Fibroblast of the aortic adventitia (primary cell): ENCODE measurements at places on chromosomes 3 and 15. TPM values are rescaled to one million over a fixed set of nuclear protein-coding genes. Genes with fewer than 3 reads are reported as not detected.

DNA sequence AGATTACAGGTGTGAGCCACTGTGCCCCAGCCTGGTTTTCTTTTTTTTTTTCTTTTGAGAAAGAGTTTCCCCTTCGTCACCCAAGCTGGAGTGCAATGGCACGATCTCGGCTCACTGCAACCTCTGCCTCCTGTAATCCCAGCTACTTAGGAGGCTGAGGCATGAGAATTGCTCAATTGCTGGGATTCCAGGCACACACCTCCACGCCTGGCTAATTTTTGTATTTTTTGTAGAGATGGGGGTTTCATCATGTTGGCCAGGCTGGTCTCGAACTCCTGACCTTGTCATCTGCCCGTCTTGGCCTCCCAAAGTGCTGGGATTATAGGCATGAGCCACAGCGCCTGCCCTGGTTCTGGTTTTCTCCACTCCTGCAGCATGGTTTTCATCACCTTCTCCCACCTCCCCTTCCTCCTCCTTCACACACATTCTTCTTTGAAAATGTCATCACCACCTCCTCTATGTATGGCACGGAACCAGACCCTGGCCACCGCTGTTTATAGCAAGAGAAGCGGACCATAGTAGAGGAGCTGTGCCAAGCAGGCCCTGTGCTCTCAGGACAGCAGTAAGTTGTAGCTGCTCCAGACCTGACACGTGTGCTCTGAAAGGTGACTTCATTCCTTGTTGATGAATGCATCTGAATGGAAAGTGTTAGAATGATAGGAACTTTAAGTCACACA, 14.6 kb upstream of the AHSG start:
- DNase-seq = peak; percentile 65

GRCh38 chr3:170989100-170989648, 37.3 kb downstream of the SLC2A2 start:
- DNase-seq = no peak

GRCh38 chr3:185887066-185887465, 50.7 kb downstream of the TRA2B start:
- DNase-seq = no peak

DNA sequence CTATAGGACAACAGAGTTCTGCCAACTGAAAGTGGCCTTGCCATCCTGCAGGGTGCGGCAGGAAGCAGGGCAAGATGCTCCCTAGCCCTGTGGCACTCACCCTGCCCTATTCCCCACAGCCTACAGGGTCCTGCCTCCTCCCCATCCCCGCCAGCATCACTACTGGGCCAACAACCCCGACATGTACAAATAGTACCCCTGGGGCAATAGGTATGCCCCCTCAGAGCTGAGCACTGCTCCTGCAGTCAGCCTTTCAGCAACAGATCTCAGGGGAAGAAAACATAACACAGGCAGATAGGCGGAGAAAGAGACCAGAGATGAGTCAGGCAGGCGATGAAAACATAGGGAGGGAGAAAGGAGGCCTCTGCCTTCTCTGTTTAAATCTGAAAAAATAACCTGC, 74.7 kb downstream of the XXYLT1 start:
- peak; percentile 66 for DNase-seq

The REC114 gene
- total RNA-seq = not detected in 2 replicates

DNA sequence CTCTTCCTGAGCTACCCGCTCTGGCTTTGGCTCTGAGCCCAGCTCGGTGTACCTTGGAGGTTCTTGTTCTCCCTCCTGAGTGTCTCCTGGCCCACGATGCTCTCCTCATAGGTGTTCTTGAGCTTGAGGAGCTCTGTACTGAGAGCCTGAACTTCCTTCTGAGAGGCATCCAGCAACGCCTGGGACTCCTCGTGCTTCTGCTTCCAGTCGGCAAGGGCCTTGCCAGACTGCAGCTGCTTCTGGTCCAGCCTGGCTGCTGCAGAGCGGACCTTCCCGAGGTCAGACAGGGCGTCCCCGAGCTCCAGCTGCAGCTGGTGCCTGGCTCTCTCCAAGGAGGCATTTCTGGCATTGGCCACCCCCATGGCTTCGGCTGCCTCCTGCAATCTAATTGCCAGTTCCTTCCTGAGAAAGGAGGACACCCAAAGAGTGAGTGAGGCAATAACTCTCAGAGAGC, 99.8 kb downstream of the MYH15 start:
- no peak for DNase-seq

DNA sequence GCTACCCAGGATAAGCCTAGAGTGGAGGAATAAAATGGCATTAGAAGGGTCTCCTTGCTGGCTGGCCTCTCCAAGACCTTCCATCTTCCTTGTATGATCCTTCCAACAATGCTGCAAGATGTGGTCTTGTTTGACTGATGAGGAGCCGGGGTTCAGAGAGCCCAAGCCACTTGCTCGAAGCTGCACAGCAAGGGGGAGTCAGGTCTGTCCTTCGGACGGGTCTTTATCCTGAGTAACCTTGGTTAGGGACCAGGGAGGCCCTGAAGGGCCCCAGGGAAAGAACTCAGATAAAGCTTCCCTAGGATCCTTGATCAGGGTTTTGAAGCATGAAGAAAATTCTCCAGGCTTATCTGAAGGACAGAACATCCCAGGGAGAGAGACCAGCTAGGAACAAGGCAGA, 7.0 kb upstream of the DNAJB8 start:
- no peak for DNase-seq

DNA sequence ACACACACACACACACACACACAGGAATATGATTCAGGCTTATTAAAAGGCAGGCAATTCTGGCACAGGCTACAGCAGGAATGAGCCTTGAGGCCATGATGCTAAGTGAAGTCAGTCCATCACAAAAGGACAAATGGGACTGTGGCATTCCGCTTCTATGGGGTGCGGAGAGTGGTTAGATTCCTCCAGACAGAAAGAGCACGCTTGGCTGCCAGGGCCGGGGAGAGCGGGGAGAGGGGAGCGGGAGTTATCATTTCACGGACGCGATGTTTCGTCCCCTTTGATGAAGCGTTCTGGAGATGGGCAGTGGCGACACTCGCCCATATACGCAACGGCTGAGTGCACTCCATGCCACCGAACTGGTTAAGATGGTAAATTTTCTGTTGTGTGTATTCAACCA, 58.5 kb upstream of the FAM174B start:
- DNase-seq = peak; percentile 27

DNA sequence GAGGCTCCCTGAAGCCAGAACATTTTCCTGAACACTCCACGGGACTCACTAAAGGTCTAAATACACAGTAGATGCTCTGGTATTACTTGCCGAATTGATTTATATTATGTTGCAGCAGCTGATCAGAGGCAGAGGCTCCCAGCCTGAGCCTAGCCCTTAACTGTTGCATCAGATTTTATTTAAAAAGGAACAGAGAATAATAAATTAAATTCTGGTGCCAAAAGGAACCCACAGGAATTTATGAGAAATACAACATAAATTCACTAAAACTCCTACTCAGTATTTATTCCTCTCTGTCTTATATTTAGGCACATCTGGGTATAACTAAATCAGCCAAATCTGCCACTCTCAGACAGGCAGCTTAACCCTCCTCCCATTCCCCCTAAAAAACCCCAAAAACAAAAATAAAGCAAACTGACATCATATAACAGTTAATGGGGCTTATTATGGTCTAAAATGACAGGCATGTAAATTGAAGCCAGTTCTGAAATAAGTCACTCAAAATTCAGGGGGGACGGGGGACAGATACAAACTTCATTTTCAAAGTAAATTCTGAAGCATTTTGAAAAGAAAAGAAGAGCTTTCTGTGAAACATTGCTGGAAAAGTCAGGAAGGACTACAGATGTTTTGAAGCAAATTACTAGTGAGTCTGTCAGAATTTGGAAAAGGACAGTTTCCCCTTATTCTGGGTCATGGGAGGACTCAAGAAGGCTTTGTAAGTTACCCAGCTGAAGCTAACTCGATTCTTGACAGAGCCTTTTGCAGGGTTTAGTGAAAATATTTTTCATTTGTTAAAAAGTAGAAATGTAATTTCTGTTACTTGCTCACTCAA, 53.8 kb upstream of the CORO2B start:
- peak; percentile 96 for DNase-seq

The CHRM5 gene
- total RNA-seq = not detected in 2 replicates

- no peak for DNase-seq
Observed at GRCh38 chr3:4503050-4503449, 9.9 kb downstream of the ITPR1 start.

- no peak for DNase-seq
Observed at GRCh38 chr3:155778462-155778861, 27.6 kb downstream of the C3orf33 start.

- DNase-seq = no peak
Observed at GRCh38 chr15:39172380-39173281, 408.2 kb upstream of the THBS1 start.

- DNase-seq = no peak
Observed at GRCh38 chr3:173913974-173914421, 516.5 kb downstream of the NLGN1 start.

The PPM1M gene
- 27.4 and 42.4 TPM in 2 replicates for total RNA-seq

The DNAJA4 gene
- 0.65 and 2.3 TPM in 2 replicates for total RNA-seq

DNA sequence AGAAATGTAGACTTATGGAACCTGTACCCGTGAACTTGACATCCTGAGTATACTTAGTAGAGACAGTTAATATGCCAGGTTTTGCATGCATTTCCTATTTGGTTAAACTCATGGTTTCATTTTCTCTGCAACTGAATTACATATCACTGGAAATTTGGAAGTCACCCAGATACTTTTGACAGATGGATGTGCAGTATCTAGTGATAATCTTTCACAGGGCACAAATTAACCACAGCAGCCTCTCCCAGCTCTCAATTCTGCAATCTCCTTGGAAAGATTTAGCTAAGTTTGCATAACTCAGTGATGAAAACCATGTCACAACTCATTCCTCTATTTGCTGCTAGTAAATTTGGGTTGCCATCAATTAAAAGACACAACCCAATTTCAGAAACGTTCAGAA, 162.3 kb upstream of the TPM1 start:
- peak; percentile 90 for DNase-seq

The PIGB gene
- 2.9 and 19.6 TPM in 2 replicates for total RNA-seq

- DNase-seq = no peak
Observed at GRCh38 chr3:179045719-179046402, 25.7 kb downstream of the ZMAT3 start.

GRCh38 chr3:146537603-146538002, 6.8 kb downstream of the PLSCR1 start:
- DNase-seq = no peak

GRCh38 chr3:45480218-45480617, 91.8 kb downstream of the LARS2 start:
- DNase-seq = peak; percentile 13

- DNase-seq = no peak
Observed at GRCh38 chr3:182242489-182242942, 530.8 kb downstream of the SOX2 start.

The LRTM1 gene
- not detected in 2 replicates for total RNA-seq

The USP3 gene
- total RNA-seq = 35.1 and 45.8 TPM in 2 replicates

The FAM43A gene
- total RNA-seq = 12.7 and 14.1 TPM in 2 replicates

- no peak for DNase-seq
Observed at GRCh38 chr3:124385996-124386395, 344.3 kb upstream of the UMPS start.

The IL12A gene
- 1.1 and 1.2 TPM in 2 replicates for total RNA-seq

GRCh38 chr15:58171476-58172061, 33.4 kb downstream of the AQP9 start:
- DNase-seq = no peak

- DNase-seq = no peak
Observed at GRCh38 chr3:5423076-5423475, 235.6 kb downstream of the EDEM1 start.

The ZNF774 gene
- 1.4 and 2.3 TPM in 2 replicates for total RNA-seq

- peak; percentile 53 for DNase-seq
Observed at GRCh38 chr3:25460751-25461150, 32.7 kb downstream of the RARB start.

DNA sequence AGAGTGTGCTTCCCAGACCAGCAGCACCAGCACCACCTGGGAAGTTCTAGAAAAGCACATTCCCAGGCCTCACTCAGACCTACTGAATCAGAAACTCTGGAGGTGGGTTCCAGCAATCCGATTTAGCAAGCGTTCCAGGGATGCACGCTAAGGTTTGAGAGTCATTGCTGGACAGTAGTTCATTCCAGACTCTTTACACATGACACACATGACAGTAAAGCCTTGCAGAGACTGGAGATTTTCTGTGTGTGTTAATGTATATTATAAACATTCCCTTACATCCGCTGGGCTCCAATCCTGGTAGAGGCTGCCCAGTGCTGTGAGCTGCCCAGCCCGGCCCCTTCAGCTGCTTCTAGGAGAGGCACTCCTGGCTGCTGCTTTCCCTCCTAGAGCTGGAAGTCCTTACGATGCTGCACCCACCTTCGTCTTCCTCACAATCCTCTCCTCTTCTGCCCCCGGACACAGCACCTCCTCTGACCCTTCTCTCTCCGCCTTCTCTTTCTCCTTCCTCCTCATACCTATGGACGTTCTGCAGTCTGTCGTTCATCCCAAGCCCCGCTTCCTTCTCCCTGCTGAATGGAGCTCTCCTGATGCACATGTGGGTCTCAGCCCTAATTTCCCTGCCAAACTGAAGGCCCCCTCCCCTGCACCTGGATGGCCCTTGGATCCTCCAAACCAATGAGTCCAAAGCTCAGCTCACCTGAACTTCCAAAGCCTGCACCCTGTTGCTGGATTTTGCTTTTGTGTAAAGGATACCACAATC, 44.4 kb downstream of the ITGA11 start:
- no peak for DNase-seq

DNA sequence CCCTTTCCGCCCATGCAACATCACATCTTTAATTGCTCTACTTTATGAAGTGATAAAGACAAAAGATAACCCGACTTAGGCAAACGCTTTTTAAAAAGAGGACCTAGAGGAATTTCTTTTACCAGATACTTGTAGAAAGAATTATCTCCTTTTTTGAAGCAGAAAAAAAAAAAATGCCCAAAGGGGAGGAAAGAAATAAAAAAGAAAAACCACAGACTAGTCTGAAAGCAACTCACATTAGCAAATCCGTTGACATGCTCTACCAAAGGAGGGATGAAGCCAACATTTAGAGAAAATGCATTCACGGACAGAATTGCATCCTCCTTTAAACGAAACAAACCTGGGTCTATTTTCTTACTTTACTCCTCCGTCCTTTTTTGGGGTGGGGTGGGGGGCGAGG, 213.6 kb downstream of the MEIS2 start:
- no peak for DNase-seq

DNA sequence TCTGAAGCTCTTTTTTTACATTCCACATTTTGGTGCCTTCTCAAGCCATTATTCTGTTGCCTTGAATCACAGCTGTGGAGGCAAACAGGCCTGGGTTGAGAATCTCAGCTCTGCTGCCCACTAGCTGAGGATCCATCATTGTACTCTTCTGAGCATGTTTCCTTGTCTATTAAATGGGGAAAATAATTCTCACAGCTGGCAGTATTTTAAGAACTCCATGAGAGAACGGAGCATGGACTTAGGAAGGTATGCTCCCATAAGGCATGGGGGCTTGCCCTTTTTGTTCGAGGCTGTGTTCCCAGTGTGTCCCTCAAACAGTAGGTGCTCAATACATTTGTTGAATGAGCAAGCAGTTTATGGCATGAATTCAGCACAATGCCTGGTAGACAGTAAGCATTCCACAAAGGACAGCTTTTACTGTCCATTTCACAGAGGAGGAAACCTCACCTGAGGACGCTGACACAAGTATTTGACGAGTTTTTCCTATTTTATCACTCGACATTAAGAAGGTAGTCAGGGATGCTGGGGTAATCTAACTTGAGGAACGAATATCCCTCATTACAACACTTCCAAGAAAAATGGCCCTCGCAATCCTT, 2.1 kb upstream of the PTPRG start:
- DNase-seq = peak; percentile 28

The AHSG gene
- total RNA-seq = not detected in 2 replicates
